NCI-H446 treated with DMSO at 0.1 percent for 48 hours (cell line): ENCODE measurements at places on chromosomes 13 and 19.

DNA sequence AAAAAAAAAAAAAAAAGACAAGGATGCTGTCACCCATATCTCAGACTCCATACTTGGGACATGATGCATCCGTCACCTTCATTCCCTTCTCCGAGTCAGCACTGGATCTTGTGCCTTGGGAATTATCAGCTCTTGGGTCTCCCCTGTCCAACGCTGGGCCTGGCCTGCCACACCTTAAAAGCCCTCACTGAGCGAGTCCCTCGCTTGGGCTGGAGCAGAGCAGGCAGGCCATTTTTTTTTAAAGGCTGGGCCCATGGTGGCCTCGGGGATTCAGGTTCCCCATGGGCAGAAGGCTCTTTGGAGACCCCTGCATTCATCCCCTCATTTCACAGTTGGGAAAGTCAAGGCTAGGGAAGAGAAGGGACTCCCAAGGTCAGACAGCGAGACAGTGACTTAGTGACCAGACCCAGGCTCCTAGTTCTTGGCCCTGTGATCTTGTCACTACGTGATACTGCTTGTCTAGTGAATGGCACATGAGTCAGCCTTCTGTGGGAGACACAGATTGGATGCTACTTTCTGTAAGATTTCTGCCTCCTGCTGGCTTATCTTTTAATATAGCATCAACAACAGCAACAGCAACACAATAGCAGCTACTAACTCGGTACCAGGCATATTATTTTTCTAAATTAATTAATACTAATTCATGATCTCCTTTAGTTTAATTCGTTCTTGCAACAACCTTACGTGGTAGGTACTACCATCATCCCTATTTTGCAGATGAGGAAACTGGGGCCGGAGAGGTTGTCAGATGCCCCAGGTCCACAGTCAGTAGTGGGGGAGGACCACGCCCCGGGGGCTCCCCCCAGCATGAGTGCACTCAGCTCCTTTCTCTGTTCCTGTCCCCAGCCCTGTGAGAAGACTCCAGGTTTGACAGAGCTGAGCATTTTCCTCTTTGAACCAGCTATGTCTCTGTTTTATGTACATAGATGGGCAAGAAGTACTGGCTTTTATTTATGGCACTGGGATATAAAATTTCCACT, 27.4 kb upstream of the ZNF536 start:
- no peak for DNase-seq

- peak; percentile 40 for DNase-seq
Measured at GRCh38 chr19:33064792-33065550, at the start of gene RHPN2. TSS of gene RHPN2 (minus strand) at chr19:33064888. CDS start at chr19:33064852, 36 bp downstream.

DNA sequence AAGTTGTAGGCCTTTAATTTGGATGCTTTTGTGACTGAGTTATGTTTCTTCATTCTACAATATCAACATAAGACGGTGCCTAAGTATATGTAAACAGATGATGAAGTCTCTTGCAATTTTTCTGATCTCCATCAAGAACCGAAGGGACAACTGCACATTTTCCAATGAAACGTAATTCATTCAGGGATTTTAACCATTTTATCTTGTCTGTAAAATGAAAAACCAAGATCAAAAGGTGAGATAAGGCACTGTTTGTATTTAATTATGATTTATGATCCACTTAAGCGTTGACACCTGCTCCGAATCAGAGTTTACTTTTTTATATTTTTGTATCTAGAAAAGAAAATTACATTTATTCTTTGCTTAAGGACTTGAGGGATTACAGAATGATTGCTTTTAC, 556.8 kb upstream of the ARGLU1 start:
- no peak for DNase-seq

DNA sequence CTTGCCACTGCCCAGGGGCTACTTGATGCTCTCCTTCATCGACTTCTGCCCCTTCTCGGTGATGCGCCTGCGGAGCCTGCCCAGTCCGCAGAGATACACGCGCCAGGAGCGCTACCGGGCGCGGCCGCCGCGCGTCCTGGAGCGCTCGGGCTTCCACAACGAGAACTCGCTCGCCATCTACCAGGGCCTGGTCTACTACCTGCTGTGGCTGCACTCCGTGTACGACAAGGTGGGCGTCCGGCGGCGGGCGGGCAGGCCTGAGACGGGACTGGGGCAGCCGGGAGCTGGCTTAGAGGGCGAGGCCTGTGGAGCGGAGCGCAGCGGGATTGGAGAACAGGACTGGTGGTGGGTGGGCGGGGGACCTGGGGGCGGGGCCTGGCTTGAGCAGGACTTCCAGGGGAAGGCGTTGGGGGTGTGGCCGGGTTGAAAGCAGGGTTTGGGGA, 12.7 kb upstream of the PSMD8 start:
- peak; percentile 52 for DNase-seq

DNA sequence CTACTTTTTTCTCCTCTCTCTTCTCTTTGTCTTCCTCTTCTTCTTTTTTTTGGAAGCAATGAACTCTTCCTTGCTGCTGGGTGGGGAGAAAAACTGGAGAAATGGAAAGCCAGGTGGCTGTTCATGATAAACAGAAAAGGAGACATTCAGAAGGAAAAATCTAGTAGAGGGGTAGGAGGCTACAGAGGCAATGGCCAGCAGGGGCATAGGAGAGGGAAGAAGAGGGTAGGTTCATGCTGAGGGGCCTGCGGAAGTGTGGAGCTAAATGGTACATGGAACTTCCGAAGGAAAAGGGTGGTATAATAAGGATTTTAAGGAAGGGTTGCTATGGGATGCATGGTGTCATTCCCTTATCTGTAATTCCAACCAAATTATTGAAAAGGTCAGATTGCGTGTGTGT, 17.5 kb upstream of the HS6ST3 start:
- no peak for DNase-seq
